ENCODE measurements at places on chromosomes 3 and 15.

DNA sequence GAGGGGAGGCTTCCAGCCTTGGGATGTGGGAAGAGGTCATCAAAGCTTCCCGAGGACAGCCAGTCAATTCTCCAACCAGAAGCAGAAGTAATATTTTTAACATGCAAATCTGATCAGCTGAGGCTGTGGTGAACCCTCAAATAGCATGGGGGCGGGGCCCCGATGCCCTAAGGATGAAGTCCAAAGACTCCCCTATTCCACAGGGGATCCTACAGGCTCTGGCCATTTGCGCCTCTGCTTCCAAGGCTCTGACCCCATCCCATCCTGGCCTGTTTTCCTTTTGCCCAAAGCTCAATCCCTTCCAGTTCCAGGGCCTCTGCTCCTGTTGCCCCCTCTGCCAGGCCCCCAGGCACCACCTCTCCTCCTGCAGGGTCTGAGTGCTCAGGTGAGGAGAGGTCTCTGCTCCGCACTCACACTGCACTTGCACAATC lies 6.7 kb upstream of the CSK start:
- no peak for DNase-seq

GRCh38 chr3:46071222-46071858 lies 44.1 kb upstream of the XCR1 start:
- DNase-seq = no peak

GRCh38 chr15:42172475-42172874 lies 16.0 kb upstream of the PLA2G4F start:
- DNase-seq = no peak

- DNase-seq = no peak
Observed at GRCh38 chr15:98904544-98904943, 103.0 kb downstream of the PGPEP1L start.

DNA sequence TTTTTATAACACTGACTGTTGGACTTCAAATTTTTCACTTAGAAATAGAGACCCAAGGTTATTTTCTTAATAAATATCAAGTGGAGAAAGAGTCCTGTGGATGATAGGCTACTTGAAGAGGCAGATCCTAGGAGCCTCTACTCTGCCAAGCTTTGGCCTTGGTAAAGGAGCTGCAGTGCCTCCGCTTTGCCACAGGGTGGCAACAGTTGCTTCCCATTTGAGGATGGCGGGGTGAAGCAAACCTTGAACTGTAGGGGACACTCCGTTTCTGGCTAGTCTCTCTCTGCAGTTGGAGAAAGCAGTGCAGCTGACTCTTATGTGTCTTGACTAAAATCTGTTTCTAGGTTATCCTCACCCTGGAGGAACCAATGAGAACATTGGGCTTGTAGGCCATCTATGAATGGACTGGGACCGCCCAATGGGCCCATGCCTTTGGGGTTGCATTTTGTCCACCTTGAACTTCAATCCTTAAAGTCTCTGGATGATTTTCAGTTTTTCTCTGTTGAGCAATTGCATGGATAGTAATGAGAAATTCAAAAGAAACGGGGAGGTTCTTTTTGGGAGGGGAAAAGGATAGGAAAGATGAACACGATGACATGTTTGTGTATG lies 9.8 kb downstream of the SCG5 start:
- no peak for DNase-seq

DNA sequence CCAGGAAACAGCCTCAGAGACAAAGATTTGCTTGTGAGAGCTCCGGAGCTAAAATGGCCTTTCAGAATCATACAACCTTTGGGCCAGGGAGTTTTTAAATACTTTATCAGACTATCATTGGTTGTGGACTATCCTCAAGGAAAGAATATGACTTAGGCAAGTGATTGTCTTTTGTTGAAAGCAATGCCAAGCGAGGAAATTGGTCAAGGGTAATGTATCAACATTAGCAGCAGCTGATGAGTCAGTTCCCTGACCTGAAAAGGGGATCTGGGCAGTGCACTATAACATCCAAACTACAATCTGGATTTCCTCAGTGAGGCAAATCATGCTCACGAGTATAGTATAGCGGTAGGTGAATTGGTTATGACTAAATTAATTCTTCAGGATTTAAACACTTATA lies 303.6 kb downstream of the LSAMP start:
- DNase-seq = no peak

DNA sequence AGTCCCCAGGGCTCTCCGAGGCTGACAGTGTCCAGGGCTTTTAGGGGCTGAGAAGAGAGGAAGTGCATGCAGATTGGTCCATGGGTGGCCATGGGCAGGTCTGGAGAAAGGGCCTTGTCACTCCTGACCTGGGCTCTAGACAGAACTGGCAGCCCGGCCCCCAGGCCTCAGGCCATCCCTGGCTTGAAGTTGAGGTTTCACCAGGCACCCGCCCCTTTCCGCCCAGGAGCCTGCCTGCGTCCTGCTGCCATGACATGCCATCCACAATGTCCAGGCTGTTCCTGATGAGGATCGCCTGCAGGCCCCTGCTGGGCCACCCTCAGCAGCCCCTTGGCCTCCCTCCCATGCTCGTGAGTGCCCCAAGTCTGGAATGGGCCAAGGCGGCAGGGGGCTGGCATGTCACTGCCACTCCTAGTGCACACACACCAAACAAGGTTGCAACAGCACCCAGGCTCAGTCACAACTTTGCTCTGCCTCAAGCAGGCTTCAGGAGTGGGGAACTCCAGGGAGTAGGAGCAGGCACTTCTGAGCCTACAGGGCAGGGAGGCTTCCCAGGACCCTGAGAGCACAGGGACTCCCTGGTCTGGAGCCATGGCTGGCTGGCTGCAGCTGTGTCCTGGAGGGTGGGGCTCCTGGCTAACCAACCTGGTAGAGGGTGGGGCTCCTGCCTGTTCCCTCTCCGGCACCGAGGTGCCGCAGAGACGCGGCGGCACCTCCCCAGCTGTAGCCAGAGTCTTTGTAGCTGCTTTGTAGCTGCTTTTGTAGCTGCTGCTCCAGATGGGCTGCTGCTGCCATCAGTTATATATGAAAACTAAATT lies 1457.1 kb upstream of the GBE1 start:
- DNase-seq = no peak

Measured in ovary (tissue), 10 donors.